ENCODE measurements at places on chromosomes 3 and 15.

GRCh38 chr3:35727179-35727578, 87.9 kb downstream of the ARPP21 start:
- H3K36me3 ChIP-seq, result no peaks in the 10 kb centered on the region
- no peak overlapping the region for H3K4me3 ChIP-seq
- no peaks in the 10 kb centered on the region for H3K4me1 ChIP-seq
- no peak overlapping the region for H3K27ac ChIP-seq
- H3K27me3 ChIP-seq, result no peaks in the 10 kb centered on the region

DNA sequence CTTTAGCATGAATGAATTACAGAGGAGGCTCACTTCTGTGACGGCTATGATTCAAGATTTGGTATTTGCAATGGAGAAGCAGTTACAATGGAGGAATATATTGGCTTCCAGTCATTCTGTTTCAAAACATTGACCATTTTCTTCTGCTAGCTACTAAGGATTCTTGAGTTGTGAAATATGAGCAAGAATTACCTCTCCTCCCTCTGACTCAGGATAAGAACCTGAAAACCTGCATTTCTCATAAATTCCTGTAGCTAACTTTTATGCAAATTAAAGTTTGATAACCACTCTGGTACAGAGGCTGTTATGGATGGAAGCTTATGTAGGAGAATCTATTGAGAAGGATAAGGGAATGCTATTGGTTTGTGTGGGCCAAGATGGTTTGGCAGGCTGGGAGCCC, 84.1 kb upstream of the MYRIP start:
- no peak overlapping the region for H3K27ac ChIP-seq
- no peak overlapping the region for H3K4me3 ChIP-seq

- peaks cover 2% of the 10 kb centered on the region for H3K27me3 ChIP-seq
- no peak overlapping the region for H3K4me3 ChIP-seq
- peaks cover 4% of the 10 kb centered on the region for H3K4me1 ChIP-seq
- DNase-seq, result peak; percentile 89
Observed at GRCh38 chr3:52428151-52429005, 16.5 kb downstream of the SEMA3G start.

DNA sequence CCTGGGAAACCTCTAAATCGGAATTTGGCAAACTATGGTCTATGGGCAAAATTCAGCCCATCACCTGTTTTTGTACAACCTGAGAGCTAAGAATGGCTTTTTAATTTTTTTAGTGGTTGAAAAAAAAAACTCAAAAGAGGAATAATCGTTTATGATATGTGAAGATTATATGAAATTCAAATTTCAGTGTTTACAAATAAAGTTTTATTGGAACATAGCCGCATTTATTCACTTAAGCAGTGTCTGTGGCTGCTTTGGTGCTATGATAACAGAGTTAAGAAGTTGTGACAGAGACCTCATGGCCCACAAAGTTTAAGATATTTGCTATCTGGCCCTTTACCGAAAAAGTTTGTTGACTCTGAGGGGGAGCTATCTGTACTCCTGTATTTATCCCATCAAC, 36.4 kb upstream of the LACTB start:
- H3K4me1 ChIP-seq, result peaks cover 23% of the 10 kb centered on the region
- no peaks in the 10 kb centered on the region for H3K36me3 ChIP-seq
- H3K4me3 ChIP-seq, result no peak overlapping the region
- H3K27me3 ChIP-seq, result no peaks in the 10 kb centered on the region
- no peak overlapping the region for H3K27ac ChIP-seq

GRCh38 chr3:15096046-15096445, 2.9 kb downstream of the RBSN start:
- H3K36me3 ChIP-seq, result peaks cover 40% of the 10 kb centered on the region
- peaks cover 29% of the 10 kb centered on the region for H3K4me1 ChIP-seq
- no peak overlapping the region for H3K4me3 ChIP-seq
- no peaks in the 10 kb centered on the region for H3K27me3 ChIP-seq
